ENCODE measurements at places on chromosomes 7 and 10.

GRCh38 chr7:69169386-69169785 lies 428.9 kb upstream of the AUTS2 start:
- no peak for DNase-seq

- DNase-seq = no peak
Measured at GRCh38 chr10:124205432-124205831, 112.0 kb upstream of the CHST15 start.

DNA sequence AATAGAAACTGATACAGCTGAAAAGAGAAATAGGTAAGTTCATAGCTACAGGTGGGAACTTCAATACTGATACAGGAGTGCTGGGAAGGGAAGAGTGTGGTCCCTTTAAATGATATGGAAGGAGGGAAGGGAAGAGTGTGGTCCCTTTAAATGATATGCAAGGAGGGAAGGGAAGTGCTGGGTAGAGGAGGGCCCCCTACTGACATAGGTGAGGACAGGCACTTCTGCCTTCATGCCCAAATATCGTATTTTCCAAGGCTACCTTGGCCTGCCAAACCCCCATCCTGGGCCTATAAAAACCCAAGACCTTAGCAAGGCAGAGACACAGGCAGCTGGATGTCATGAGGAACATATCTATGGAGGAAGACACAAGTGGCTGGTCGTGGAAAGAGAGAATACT lies 92.3 kb downstream of the MAGI2 start:
- no peak for DNase-seq

DNA sequence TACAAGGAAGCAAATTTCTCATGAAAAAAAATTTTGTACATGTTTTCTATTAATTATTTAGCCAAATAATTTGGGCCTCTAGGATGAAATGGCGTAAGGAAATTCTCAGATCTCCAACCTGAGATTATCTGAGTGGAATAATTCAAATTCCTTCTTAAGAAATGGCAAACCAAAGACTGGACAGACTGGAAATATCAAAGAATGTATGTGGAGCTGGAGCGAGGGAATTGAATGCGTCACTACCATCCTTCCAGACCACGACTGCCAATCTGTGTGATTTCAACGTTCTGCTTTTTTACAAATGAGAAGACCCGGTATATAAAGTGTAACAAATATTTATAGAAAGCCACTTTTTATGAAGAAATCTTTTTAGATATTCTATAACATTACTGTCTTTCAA lies 12.4 kb upstream of the BLNK start:
- no peak for DNase-seq

GRCh38 chr10:70714951-70715350 lies 42.6 kb downstream of the ADAMTS14 start:
- DNase-seq = no peak

DNA sequence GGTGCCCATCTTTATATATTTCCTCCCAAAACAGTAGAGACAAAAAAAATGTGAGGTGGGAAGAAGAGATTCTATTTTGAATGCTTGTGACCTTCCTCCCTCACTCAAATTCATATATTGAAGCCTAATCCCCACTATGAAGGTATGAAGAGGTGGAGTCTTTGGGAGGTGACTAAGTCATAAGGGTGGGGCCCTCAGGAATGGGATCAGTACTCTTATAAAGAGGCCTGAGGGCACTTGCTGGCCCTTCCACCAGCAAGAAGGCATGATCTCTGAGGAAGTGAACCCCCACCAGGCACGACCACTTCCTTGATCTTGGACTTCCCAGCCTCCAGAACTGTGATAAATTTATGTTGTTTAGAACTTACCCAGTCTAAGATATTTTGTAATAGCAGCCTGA lies 517.2 kb upstream of the CNTNAP2 start:
- no peak for DNase-seq

DNA sequence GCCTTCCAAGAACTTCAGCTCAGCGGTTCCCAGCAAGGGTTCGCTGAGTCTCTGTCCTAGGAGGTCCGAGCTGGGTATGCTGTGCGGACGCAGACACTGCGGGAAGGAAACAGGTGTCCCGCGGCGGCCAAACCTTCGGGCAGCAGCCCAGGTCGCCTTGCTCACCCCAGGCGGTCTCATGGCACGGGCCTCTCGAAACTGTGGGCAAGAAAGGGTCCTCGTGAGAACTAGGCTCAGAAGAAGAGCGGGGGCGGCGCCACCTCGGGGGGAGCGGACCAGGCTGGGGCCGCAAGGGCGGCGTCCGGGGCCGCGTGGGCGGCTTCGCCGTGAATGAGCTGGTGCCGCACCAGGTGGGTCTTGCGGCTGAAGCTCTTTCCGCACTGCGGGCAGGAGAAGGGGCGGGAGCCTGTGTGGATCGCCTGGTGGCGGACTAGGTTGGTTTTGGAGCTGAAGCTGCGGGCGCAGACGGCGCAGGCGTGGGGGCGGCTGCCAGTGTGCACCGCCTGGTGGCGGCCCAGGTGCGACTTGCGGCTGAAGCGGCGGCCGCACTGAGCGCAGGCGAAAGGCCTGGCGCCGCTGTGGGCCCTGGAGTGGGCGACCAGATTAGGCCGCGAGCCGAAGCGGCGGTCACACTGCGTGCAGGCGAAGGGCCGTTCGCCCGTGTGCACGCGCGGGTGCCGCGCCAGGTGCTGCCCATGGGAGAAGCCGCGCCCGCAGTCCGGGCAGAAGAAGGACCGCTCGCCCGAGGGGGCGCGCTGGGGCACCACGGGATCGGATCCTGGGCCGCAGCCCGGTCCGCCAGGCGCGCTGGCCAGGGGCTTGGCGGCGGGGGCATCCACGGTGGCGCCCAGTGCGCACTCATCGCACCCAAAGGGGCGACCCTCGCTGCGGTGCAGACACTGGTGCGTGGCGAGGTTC lies 8.6 kb downstream of the ZNF467 start:
- DNase-seq = no peak

GRCh38 chr7:57305192-57305748 lies 144.7 kb upstream of the ZNF716 start:
- DNase-seq = peak; percentile 15

GRCh38 chr10:120475844-120476791 lies 19.1 kb downstream of the PLPP4 start:
- no peak for DNase-seq

DNA sequence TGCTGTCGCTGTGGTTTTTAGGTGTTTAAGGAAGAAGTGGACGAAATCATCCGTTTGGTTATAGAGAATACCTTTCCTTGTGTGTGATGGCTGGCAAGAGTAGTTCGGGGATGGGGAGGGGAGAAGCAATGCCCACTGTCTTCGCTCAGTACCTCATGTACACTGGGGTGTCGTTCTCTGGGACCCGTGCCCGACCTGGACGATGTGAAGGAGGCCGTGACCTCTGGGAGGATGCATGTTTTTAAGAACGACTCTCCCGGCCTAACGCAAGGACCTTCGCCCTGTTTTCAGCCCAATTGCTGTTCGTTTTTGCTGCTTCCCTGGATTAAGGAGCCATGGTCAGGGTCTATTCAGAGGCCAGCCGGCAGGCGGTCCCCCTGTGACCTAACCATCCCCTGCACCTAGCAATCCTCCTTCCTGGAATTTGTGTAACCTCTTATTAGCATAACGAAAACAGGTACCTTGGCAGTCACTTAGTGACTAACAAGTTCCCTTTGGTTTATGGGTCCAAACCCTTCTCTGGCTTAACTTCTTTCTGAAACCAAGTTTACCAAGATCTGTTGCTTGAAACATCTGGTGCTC lies 1.3 kb downstream of the NFE2L3 start:
- peak; percentile 71 for DNase-seq

GRCh38 chr10:114311023-114311422 lies 72.0 kb downstream of the VWA2 start:
- no peak for DNase-seq

GRCh38 chr7:89246196-89246595 lies 450.7 kb upstream of the TEX47 start:
- DNase-seq = no peak

- DNase-seq = no peak
Measured at GRCh38 chr7:25567430-25567829, 339.1 kb upstream of the NPVF start.

GRCh38 chr10:74928742-74929191 lies 102.4 kb downstream of the KAT6B start:
- no peak for DNase-seq

DNA sequence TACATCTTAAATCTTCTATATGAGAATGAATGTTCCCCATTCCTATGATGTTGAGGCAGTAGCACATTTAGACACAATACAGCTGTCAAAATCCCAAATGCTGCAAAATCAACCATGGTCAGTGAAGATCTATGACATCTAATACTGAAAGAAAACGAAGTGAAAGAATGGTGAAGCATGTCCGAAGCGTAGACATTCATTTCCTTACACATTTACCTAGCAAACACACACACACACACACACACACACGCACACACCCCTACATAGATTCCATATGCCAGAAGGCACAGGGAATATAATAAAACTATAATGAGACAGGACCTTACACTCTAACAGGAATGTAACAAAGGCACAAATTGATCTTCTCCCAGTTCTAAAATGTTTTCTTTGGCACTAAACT lies 32.5 kb downstream of the CCDC6 start:
- DNase-seq = no peak

DNA sequence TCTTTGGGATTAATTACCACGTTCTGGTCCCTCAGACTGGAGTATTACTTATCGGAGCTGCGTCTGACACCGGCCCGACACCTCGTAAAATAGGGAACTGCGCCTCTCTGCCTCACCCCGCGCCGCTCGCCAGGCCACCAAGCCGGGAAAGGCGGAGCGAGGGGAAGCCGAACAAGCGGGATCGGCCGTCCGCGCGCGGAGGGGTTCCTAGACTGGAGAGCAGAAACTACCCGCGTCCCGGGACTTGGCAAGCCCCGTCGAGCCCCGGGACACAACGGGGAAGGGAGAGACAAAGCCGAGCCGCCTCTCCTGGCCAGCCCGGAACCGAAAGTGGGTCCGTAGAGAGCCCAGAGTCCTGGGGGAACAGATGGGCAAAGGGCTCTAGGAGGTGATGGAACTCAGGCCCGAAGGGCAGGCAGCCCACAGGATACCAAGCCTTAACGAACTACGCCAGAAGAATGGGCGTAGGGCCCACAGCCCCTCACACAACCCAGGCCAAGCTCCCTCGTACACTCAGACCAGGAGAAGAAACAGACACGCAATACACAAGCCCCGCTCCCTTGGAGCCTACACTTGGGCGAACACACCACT lies 6.5 kb downstream of the LBX1 start:
- DNase-seq = peak; percentile 51

DNA sequence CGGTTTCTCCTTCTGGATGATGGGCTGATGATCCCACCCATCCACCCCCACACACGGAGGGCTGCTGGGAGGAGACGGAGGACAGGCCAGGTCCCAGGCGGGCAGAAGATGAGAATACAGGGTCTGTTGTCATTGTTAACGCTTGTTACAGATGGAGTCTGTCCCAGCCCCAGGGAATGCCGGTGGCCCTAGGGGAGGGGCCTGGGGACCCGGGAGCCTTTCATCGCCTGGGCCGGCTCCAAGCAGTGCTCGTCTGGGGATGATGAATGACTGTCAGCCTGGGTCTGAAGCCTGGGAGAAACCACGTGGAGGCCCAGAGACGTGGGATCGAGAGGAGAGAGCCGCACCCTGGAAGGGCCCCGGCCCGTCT lies 69.2 kb downstream of the UNCX start:
- no peak for DNase-seq

DNA sequence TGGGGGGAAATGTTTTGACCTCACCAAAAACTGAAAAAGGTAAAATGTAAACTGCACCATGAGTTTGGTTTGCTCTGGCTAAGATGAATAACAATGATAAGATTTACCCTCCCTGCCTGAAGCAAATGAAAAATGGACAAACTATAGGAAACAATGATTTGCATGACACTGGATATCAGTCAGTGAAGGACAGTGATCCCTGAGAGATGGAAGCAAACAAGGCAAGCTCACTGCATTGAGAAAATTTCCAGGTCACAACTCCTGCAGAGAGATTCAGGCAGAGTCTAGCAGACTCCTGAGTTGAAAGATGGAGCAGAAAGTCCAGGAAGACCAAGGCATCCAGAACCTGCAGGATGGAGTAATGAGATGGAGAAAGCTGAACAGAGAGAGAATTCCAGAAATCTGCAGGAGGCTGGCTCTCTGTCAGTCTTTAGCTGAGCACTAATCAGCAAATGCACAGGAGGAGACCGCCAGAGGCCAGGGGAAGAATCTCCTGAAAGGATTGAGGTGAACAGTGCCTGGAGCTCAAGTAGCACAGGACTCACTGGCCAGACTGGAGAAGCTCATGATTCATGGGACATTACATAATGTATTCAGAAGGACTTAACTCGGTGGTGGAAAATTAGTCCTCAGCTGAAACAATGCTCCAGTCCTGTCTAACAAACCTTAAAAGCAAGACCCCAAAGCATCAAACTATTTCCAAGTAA lies 51.2 kb upstream of the PALS2 start:
- DNase-seq = no peak

DNA sequence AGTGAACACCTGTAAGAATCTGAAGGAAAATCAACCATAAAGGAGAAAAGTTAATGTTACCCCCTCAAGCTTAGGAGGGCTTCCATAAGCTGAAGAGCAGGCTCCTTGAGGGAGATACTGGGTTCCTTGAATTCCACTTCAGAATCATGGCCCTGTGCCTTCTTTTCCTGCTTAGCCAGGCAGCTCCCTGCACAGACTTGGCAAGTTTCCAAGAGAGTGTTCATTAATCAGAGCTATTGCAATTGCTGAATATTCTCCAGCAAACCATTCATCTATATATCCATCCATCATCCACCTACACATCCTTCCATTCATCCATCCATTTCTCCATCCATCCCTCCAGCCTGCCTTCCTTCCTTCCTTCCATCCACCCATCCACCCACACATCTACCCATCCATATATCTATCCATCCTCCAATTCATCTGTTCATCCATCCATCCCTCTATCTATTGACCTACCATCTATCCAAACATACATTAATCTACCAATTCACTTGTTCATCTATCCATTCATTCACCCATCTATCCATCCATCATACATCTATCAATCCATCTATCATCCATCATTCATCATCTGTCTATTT lies 574.4 kb downstream of the PTPRN2 start:
- DNase-seq = no peak

- DNase-seq = no peak
Measured at GRCh38 chr7:506391-506831, 13.2 kb downstream of the PDGFA start.

DNA sequence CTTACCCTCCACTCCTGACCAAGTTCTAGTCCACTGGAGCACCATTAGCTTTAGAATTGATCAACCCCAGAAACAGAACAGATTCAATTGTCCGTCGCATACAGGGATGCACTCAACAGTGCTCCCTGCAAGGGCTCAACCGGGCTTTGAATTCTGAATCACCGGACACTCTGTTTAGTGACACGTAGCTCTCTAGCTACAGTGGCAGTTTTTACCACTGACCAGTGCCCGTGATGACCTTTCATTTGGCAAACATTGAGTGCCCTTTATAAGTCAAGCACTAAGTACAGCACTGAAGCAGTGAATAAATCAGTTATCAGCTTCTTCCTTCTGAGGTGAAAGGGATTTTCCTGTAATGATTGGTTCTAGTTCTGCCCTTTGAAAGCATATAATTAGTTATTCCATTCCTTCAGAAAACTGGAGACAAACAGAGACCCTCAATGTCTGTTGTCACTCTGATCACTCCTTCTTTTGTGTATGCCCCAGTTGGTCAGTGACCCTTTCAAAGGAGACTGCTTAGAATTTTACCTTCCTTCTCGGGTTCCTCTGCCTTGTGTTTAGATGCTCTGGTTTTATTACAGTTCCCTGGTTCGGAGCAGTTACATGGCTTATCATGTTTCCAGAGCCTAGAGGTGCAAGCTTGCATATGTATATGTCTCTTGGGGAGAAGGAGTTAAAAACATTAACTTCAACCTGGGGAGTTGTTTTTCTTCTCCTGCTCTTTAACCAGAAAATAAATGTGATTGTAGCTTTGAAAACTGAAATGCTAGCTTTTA lies 68.9 kb downstream of the ZNF365 start:
- no peak for DNase-seq
